CD4-positive, alpha-beta memory T cell (primary cell): ENCODE measurements at places on chromosomes 11 and 22. TPM values are rescaled to one million over a fixed set of nuclear protein-coding genes. Genes with fewer than 3 reads are reported as not detected.
A peak's percentile ranks its signal among the peaks of the same experiment; 100 is the strongest.

GRCh38 chr11:30192620-30193019, 38.2 kb upstream of the FSHB start:
- H3K4me1 ChIP-seq, result no peaks in the 10 kb centered on the region
- H3K36me3 ChIP-seq, result no peaks in the 10 kb centered on the region
- DNase-seq, result no peak
- no peak overlapping the region for H3K4me3 ChIP-seq

DNA sequence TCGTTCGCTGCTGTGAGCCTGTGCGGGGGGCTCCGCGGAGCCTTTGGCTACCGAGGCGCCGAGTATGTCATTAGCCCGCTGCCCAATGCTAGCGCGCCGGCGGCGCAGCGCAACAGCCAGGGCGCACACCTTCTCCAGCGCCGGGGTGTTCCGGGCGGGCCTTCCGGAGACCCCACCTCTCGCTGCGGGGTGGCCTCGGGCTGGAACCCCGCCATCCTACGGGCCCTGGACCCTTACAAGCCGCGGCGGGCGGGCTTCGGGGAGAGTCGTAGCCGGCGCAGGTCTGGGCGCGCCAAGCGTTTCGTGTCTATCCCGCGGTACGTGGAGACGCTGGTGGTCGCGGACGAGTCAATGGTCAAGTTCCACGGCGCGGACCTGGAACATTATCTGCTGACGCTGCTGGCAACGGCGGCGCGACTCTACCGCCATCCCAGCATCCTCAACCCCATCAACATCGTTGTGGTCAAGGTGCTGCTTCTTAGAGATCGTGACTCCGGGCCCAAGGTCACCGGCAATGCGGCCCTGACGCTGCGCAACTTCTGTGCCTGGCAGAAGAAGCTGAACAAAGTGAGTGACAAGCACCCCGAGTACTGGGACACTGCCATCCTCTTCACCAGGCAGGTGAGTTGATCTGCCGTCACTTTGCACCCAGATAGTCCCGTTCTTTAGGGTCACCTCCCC, 1.0 kb downstream of the ADAMTS15 start:
- H3K4me3 ChIP-seq, result no peak overlapping the region
- H3K27ac ChIP-seq, result no peak overlapping the region
- H3K27me3 ChIP-seq, result no peaks in the 10 kb centered on the region
- H3K36me3 ChIP-seq, result no peaks in the 10 kb centered on the region
- no peak for DNase-seq
- peaks cover 3% of the 10 kb centered on the region for H3K4me1 ChIP-seq

DNA sequence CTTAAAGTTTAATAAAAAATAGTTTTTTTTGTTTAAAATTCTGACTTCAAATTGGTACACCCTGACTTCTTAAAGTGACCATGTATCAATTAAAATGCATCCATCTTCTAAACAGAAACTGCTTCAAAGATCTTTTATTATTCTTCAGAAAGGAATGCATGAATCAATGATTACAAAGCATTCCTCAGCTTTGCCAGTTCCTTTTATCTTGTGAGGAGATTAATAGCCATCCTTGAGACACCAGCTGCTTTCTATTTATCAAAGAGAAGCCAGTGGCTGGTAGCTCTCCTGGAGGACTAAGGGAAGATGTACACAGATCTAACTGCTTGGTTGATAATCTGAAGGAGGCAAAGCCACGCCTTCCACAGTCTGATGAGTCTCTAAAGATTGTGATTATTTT, 2222.5 kb downstream of the LRRC4C start:
- H3K4me3 ChIP-seq, result no peak overlapping the region
- no peaks in the 10 kb centered on the region for H3K4me1 ChIP-seq
- no peak overlapping the region for H3K27ac ChIP-seq
- H3K27me3 ChIP-seq, result no peaks in the 10 kb centered on the region

DNA sequence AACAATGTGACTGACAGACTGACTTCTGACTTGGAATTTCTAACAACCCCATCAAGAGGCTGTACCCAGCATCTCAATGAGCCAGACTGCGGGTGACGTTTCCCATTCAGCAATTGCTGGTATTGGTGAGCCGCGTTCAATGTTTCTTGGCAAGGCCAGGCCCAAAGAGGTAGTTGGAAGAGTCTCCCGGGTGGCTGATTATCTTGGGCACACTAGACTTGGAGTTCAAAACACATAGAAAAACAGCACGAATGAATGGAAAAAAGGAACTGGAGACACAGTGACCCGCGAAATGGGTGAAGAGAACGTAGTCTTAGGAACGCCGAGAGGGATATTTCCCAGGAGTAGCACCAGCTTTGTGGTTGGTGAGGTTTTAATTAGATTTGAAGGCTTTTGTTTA, 115.7 kb downstream of the RPS6KA4 start:
- peaks cover under 1% of the 10 kb centered on the region for H3K4me1 ChIP-seq
- DNase-seq, result no peak
- no peak overlapping the region for H3K27ac ChIP-seq
- no peaks in the 10 kb centered on the region for H3K27me3 ChIP-seq
- no peaks in the 10 kb centered on the region for H3K36me3 ChIP-seq

DNA sequence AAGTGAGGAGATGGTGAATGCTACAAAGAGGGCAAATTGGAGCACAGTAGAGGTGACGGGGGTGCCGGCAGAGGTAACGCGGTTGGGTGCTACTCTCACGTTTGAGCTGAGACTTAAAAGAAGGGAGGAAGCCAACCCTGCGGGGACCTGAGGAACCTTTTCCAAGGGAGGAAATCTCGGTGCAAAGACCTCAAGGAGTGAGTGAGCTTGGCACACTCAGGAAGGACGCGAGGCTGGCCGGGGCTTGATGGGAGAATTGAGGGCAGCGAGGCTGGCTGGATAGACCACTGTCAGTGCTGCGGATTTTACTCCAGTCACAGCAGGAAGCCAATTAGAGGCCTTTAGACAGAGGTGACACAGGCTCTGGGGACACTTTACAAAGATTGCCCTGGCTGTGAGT, 25.0 kb downstream of the TSKU start:
- no peak for DNase-seq
- H3K4me3 ChIP-seq, result no peak overlapping the region
- H3K4me1 ChIP-seq, result peaks cover 5% of the 10 kb centered on the region
- no peaks in the 10 kb centered on the region for H3K36me3 ChIP-seq

Gene PHF21B
- total RNA-seq, result not detected

DNA sequence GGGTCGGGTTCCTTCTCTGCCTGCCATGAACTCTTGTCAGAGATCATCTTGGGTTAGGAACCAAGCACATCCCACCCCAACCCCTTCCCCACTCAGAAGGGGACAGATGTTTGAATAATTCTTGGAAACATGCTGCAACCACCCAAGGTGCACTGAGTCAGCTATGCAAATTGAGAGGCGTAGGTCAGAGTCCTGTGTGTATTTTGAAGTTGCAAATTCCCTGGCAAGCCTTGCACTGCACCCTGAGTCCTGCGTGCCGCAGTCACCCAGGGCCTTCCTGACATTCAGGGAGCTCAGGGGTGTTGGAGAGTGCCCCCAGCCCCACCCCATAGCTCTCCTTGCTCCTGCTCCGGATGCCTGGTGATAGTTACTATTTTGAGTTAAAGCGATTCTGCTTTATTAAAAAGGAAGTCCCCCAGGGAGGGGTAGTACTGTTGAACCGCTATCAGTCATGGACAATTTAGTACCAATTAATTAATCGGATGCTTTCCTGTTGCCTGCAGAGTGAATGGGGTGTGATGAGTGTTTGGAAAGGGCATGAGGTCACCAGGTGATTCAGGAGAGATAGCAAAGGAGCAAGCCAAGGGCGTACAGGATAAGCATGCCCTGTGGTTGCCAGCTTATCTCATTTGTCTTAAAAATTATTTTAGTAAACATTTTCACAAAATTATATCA, 123.7 kb downstream of the GRIK4 start:
- no peaks in the 10 kb centered on the region for H3K4me1 ChIP-seq
- no peak overlapping the region for H3K27ac ChIP-seq
- H3K27me3 ChIP-seq, result no peaks in the 10 kb centered on the region
- no peak for DNase-seq

- no peaks in the 10 kb centered on the region for H3K4me1 ChIP-seq
- no peaks in the 10 kb centered on the region for H3K36me3 ChIP-seq
- no peak for DNase-seq
Observed at GRCh38 chr11:90646706-90647105, 423.9 kb upstream of the CHORDC1 start.

DNA sequence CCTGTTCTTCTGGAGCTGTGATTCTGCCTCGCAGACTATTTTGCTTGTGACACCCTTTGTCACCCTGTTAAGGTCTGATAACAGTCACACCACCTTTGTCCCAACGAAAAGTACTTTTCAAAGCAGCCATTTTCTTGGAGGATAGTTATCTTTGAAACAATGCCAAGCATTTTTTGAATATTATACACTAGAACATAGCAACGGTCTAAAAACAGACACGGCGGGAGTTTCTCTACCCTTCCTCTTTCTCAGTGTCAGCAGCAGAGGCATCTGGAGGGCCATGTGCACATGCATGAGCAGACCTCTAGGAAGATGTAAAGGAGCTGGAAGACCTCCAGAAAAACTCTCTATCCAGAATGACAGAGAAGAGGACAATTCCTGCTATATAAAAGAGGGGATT, 86.5 kb downstream of the TRPC6 start:
- DNase-seq, result no peak
- no peaks in the 10 kb centered on the region for H3K4me1 ChIP-seq
- no peaks in the 10 kb centered on the region for H3K27me3 ChIP-seq
- H3K27ac ChIP-seq, result no peak overlapping the region
- no peaks in the 10 kb centered on the region for H3K36me3 ChIP-seq
- H3K4me3 ChIP-seq, result no peak overlapping the region

DNA sequence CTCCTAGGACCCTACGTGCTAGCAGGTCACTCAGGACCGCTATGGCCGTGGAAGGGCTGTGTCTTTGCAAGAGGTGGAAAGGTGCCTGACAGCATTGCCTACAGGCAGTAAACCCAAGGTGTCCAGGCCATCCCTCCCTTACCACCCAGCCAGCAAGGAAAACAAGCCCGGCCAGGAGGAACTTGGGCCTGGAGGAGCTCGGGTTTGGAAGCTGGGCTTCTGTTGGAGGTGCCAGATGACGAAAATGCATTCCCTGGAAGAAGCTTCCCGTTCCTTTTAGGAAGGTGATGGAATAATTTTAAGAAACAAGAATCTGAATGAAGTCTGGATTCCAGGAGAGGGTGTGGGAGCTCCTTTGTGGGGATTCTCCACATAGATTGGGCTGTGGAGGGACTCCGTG, 23.6 kb downstream of the FBLN1 start:
- no peak for DNase-seq
- no peaks in the 10 kb centered on the region for H3K27me3 ChIP-seq
- no peaks in the 10 kb centered on the region for H3K4me1 ChIP-seq
- no peak overlapping the region for H3K27ac ChIP-seq

DNA sequence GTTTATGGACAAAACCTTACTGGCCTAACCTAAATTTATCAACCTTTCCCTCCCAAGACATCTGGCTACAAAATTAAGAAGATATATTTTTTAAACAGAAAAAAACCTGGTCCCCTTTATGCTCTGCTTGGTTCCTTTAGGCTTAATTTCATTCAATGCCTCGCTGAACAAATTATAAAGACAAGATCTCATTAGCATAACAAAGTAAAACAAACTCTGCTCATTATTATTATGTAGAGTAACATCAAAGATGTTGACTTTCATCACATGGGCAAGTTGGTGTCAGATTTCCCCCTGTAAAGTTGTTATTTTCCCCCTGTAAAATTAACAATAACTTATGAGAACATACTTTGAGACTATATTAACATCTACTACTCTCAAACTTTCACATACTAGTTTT, 11.0 kb downstream of the RRAS2 start:
- no peak for DNase-seq
- H3K27ac ChIP-seq, result no peak overlapping the region
- H3K36me3 ChIP-seq, result no peaks in the 10 kb centered on the region

GRCh38 chr22:46491946-46492345, 45.5 kb downstream of the CELSR1 start:
- H3K36me3 ChIP-seq, result no peaks in the 10 kb centered on the region
- H3K4me3 ChIP-seq, result no peak overlapping the region
- no peaks in the 10 kb centered on the region for H3K4me1 ChIP-seq
- H3K27me3 ChIP-seq, result no peaks in the 10 kb centered on the region

Gene ANO3
- total RNA-seq, result not detected

DNA sequence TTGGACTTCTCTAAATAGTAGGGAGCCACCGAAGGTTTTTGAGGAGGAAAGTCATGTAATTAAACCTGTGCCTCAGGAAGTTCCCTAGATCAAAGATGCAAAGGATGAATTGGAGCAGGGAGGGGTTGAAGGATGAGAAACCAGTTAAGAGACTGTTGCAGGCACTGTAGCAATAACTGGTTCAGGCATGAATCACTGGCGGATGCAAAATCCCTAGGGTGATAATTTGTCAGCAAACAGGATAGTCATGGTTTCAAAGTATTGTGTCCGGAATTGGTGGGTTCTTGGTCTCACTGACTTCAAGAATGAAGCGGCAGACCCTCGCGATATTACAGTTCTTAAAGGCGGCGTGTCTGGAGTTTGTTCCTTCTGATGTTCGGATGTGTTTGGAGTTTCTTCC, 19.9 kb downstream of the TRIOBP start:
- H3K36me3 ChIP-seq, result no peaks in the 10 kb centered on the region
- no peak overlapping the region for H3K27ac ChIP-seq
- no peak for DNase-seq

- peaks cover 10% of the 10 kb centered on the region for H3K4me1 ChIP-seq
- no peak overlapping the region for H3K27ac ChIP-seq
- no peak overlapping the region for H3K4me3 ChIP-seq
- no peak for DNase-seq
- peaks cover 23% of the 10 kb centered on the region for H3K27me3 ChIP-seq
Observed at GRCh38 chr11:66728038-66728692, 851 bp downstream of the SPTBN2 start.

GRCh38 chr11:78298291-78298771, 109.6 kb downstream of the USP35 start:
- no peak overlapping the region for H3K4me3 ChIP-seq
- H3K4me1 ChIP-seq, result no peaks in the 10 kb centered on the region
- DNase-seq, result no peak
- H3K27me3 ChIP-seq, result no peaks in the 10 kb centered on the region

Gene TMEM191B
- 3.8 TPM for total RNA-seq

DNA sequence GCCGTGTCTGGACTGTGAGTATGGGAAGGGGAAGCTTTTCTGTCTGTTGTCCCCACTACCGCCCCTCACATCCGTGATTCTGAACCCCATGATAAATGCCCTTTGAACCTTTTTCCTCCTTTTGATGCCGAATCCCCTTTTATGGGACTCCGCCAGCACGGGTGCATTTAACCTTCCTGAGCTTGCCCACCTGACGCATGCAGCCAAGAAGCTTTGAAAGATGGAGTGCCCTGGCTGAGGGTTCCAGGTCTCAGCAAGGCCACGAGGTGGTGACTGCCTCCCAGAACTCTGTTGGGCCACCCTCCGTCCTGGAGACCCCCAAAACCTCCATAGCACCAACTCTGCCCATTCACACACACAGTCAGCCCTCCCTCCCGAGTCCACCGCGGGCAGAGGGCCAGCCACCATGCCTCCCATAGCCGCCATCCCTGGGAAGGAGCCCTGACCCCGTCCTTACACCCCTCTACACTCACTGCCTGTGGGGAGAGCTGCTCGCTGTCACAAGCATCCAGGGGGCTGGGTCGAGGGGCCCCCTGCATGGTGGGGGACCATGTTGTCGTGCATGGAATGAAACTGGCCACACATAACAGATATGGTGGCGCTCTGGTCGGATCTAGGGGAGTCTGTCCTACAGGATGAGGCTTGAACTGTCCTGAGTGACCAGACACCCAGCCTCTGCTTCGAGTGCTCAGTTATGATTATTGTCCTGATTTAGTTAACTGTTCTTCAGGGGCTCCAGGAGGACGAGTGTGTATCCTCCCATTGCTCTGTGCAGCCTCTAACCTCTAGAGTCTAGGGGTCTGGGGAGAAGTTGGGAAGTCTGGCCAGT, 822 bp upstream of the COMT start:
- H3K4me1 ChIP-seq, result peaks cover 31% of the 10 kb centered on the region
- peaks cover 4% of the 10 kb centered on the region for H3K36me3 ChIP-seq
- peak overlapping the region; percentile 80 for H3K27ac ChIP-seq
- DNase-seq, result no peak
